Stimulated activated CD4-positive, alpha-beta T cell treated with anti-CD3 and anti-CD28 coated beads, Interleukin-4, amount 100 ng/mL, for 48 hours (primary cell): ENCODE measurements at places on chromosomes 16 and 17.

DNA sequence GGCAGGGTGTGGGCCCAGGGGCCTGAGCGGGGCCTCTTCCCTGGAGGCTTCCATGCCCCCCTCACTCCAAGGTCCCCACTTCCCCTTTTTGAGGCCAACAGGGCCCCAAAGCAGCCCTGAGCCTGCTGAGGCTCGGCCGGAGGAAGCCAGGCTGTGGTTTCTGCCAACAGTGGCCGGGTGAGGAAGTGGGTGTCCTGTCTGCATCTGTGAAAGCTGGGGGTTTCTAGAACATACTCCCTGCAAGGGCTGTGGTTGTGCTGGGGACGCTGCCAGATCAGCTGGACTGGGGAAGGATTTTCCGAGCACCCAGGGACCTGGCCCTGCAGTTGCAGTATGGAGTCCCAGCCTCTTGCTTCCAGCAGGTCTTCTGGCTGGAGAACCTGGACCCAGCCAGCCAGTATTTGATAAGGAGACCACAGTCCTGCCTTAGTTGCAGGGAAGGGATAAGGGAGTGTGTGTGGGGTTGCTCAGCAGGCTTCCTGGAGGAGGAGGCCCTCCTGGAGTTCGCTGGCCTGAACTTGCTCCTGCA lies 15.7 kb downstream of the ADCY7 start:
- no peak for DNase-seq

DNA sequence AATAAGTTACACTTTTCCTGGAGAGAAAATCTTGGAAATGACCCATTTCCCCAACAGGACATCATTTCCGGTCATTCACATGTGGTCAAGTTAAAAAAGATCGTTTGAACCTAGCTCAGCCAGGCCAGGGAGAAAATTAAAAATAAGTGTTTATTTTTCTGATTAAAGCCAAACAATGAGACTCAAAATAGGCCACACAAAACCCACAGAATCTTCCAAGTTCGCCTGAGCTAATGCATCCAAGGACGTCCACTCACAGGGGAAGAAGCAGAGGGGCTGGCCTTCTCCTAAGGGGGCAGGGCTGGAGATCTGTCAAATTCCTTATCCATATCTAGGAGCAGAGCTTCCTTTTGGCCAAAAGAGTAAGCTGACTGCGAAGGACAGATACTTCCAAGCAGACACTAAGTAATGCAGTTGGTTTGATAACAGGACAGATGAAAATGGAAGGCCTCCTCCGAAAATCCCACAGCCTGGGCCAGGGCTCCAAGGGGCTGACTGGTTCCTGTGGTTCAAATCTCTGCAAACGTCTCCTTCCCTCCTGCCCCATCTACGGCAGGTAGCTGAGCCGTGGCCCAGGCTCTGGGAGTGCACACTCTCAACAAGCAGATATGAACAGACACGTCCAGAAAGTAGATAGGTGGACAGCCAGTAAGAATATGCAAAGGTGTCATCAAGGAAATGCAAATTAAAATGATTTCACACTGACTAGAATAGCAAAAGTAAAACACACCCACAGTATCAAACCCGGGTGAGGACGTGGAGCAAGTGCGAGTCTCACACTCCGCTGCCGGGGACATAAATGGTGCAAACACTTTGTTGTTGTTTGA lies 98.5 kb downstream of the MRM3 start:
- no peak for DNase-seq

DNA sequence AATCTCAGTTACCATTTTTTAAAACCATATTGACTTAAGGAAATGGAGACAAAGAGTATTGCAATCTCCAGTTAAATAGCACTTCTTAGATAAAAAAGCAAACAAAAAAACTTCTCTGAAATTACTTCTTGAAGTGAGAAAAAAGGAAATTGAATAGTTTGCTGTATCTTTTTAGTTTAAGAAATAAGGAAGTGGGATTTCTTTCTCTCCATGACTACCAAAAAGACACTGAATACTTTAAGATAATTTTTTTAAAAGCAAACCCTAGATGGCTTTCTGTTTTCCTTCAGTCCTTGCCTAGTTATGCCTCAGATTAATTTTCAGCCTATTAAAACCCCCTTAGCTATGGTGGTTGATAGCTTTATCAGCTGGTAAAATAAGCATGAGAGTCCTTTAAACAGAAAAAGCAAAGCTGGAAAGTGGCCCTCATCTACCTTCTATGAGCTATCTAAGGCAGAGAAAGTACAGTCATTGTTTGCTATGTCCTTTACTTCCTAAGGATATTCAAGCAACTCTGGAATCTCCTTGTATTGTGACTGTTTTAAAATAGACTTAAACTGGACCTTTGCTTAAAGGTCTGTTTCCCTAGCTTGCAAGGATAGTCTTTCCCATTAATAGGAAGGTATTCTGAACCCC lies 28.6 kb downstream of the TPPP3 start:
- DNase-seq = no peak

- no peak for DNase-seq
Observed at GRCh38 chr17:39261286-39261685, 35.5 kb upstream of the STAC2 start.

GRCh38 chr17:44260296-44260695 lies 7.6 kb downstream of the SLC4A1 start:
- DNase-seq = no peak

GRCh38 chr17:38958756-38959155 lies 8.4 kb downstream of the FBXO47 start:
- DNase-seq = no peak

GRCh38 chr16:58451265-58451689 lies 48.7 kb upstream of the NDRG4 start:
- DNase-seq = no peak

DNA sequence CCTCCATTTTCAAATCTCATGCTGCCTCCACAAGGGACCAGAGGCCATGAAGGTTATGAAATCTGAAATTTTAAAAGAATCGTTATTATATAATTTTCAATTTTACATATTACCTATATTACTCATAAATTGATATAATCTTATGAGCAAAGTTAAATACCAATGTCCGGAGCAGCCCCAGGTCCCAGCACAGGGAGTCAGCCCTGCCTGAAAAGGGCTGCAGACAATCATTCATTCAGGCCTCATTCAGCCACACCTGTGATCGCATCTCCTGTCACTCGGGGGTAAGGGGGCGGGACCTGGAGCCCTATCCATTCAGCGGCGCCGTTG lies 172.5 kb downstream of the AHSP start:
- no peak for DNase-seq

GRCh38 chr16:48075398-48075797 lies 80.4 kb downstream of the ABCC12 start:
- DNase-seq = no peak

- no peak for DNase-seq
Observed at GRCh38 chr17:73635101-73635817, 9.0 kb downstream of the SDK2 start.

GRCh38 chr16:88430185-88430523 lies 22.9 kb upstream of the ZFPM1 start:
- DNase-seq = no peak

DNA sequence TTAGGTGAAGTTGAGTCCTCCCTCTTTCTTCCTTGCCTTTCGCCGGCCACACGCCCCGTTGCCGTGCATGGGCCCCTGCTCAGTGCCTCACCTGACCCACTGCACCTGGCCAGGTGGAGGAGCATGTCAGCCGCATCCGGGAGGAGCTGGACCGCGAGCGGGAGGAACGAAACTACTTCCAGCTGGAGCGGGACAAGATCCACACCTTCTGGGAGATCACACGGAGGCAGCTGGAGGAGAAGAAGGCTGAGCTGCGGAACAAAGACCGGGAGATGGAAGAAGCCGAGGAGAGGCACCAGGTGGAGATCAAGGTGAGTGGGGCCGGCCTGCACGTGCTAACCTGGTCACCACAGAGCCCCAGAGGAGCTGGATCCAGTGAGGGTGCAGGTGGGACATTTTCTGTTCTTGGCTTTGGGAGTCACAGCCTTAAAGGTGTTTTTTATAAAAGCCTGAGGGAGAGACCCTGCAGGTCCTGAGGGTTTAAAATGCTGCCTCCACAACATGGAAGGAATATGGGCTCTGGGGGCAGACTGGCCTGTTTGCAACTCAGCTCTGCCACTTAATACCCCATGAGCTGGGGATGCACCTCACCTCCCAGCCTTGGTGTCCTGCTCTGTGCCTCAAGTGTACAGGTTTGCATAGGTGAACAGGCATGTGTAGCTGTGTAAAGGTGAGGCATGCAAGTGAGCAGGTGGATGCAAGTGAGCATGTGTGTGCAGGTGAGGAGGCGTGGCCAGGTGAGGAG lies 12.1 kb upstream of the DBNDD1 start:
- no peak for DNase-seq

- DNase-seq = no peak
Observed at GRCh38 chr16:68488554-68488953, 40.2 kb upstream of the SMPD3 start.

DNA sequence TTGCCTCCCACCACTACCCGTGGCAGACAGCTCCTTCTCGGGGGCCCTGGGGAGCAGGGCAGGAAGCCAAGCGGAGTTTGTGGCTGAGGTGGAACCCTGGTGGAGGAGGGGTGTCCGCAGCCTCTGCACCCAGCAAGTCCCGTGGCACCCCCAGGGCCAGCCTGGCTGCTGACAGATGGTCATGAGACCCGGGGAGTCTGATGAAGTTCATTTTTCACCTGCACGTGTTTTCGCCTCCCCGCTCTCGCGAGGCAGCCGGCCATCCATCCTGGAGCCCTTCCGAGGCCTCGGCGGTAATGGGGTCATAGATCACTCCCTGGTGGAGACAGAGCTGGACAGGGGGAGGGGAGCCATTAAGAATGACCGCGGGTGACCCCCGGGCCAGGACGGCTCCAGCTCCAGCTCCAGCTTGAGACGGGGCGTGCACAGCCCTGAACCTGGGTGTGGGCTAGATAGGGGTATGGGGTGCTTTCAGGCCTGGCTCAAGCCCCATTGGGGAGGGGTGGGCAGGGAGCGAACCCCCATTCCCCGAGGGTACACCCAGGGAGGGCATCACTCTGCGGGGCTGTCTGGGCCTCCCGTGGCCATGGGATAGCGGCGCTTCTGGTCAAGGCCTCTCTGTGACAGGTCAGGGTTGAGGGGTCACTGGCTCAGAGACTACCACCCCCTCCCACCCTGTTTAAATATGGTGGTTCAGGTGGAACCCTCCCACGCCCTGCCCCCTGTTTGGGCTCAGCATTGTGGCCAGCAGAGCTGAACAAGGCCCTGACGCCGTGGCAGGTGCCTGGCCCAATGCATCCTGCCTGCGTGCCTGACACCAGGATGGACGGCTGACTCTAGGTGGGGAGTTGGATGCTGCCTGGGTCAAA lies 227.4 kb upstream of the GSE1 start:
- no peak for DNase-seq

- DNase-seq = no peak
Observed at GRCh38 chr16:58589326-58589905, 40.2 kb downstream of the CNOT1 start.
